AG09309 (cell line): ENCODE measurements at places on chromosomes 11 and 22.

DNA sequence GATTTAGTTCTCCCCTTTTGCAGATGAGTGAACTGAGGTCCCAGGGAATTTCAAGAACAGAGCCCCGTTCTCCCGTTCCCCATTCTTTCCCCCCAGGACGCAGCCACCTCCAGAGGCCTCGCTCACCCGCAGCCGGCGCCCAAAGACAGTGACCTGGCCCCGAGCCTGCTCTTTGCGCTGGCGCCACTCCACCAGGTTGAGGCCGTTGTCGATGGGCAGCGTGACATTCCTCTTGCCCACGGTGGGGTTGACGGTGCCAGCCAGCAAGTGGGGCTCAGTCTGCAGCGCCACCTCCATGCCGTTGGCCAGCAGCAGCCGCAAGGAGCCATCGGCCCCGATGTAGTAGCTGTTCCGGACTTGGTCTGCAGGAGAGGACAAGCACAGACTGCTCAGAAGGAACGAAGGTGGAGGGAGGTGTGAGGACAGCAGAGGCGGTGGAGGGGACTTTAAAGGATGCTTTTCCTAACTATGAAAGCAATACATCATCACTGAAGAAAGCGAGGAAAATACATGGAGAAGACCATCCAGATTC is 101.4 kb upstream of the NARS2 start:
- DNase-seq: no peak

GRCh38 chr11:1728931-1729691 is 21.3 kb downstream of the IFITM10 start:
- no peak for DNase-seq

DNA sequence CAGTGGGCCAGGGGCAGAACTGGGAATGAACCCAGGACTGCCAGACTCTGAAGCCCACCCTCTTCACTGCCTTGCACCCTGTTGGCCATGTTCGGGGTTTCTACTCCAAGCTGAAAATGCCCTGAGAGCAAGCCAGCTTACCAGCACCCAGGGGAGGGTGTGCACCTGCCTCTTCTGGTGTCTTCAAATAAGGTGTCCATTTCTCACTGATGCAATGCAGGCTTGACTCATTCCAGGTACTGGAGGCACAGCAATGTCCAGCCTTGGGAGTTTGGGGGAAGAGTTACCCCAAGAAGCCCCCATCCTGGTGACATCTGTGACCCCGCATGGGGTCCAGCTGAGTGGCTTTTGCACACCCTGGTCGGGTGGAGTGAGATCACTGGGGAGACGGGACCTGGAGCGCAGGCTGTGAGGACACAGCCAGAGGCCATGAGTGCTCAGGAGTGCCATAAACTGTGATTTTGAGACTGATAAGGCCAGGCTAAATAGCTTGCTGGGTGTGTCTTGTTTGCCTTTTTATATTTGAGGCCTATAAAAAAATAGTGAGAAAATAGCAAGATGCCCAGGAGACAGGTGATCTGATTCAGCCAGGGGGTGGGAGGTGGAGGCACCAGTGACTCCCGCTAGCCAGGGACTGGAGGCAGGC is 4.6 kb upstream of the CERK start:
- no peak for DNase-seq

GRCh38 chr11:10674911-10675440 is 18.6 kb downstream of the IRAG1 start:
- no peak for DNase-seq

GRCh38 chr11:82261367-82261766 is 472.3 kb downstream of the FAM181B start:
- DNase-seq: no peak

DNA sequence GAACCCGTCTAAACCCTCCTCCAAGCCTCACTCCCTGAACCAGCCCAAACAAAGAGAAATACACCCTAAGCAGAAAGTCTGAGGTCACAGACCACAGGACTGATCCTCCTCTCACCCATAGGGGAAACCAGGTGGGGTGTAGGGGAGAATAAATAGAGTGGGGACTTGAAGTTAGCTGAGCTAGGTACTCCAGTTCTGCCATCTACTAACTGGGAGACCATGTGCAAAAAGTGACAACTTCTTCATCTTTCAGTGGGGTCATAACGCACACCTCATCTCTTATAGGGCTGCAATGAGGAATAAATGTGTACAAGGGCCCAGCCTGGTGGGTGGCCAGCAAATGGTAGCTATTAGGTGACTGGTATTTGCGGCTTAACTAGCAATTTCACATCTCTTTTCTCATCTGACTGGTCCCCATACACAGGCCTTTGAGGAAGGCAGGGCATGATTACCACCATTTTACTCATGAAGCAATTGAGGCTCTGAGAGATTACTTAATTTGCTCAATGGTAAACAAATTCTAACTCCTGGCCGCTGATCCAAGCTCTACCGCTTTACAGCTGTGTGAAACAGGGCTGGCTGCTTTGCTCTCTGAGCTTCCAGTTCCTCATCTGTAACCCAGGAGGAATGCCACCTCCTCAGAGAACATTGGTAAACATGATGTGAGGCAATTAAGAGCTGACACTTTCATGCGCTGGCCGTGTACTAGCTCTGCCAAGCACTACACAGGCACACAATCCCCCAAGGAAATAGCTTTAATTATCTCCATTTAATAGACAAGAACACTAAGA is 16.6 kb downstream of the TBC1D10A start:
- no peak for DNase-seq
